ENCODE measurements at places on chromosomes 5 and 9.

DNA sequence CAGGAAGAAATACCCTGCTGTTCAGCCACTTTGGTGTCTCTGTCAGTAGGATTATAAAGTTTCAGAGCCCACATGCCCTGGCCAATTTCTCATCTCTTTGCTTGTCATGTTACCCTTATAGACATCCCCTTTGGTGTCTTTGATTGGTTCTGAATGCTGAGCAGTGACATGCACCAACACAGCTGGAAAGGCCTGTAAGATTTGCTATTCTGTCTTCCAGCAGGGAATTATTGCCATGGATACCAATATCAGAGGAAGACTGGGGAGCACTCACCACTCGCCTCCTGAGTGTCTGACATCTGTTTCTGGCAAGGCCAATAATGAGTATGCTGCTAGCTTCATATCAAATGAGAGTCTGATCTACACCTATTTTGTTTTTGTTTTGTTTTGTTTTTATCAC is 34.4 kb downstream of the RAB3C start:
- DNase-seq = no peak

GRCh38 chr9:130694205-130694604 is 625 bp downstream of the EXOSC2 start:
- no peak for DNase-seq

- DNase-seq = no peak
Observed at GRCh38 chr9:132041798-132042197, 37.9 kb downstream of the MED27 start.

DNA sequence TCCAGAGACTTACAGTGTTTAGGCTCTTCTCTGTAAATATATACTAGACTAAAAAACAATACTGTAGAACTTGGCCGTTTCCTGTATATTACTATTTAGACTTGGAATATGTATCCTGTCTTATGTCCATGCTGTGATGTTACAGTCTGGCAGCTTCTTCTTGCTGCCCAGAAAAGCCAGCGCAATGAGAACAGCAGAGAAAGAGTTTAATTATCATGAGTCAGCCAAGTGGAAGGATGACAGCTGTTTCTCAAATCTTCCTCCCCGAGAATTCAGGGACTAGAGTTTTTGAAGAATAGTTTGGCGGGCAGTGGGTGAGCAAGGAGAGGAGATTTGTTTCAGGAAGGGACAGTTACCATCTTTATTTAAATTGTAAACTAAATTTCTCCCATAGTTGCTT is 37.5 kb downstream of the NAA35 start:
- DNase-seq = no peak

DNA sequence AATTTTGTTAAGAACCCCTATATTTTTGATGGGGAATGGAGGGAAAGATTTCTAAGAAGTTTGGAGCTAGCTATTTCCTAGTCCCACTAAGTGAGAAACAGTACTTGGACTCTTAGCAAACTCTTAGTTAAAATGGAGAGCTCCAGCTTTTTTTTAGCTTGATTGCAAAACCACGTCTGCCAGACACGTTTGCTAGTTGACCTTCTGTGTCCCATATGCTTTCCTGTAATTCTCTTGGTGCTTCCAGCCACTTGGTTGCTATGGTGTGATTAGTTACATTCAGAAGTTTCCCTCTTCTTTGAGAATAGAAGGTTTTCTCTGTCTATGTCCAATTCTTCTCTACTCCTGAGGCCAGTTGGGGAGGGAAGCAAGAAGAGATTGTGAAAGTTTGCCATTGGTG is 417.0 kb upstream of the TLE4 start:
- DNase-seq = no peak

DNA sequence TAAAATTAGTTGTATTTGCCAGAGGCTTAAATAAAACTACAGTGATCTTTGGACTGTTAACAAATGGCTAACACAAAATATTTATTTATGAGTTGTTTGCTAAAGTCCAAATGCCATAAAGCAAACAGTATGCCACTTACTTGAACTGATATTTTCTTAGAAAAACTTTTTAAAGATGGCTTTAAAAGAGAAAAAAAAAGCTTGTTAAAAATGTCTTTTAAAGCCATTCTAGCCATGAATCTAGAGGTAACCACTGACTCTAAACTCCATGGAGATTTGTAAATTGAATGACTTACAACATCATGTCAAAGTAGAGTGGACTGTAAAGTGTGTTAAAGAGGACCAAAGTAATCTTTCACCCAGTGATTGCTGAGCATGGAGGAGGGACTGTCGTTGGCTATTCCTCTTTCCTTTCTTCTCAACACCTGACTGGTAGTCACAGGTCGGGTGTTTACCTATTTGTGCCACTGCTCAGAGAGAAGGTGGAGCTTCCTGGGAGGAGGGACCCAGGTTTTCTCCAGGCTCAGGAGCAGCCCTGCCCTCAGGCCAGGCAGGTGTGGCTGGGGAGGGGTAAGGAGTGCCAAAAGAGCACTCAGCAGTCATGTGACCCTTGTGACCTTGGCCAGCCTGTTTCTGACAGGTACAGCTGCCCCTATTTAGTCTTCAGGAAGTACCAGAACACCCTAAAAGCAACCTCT is 69.1 kb upstream of the TJP2 start:
- DNase-seq = no peak

GRCh38 chr5:85813146-85813545 is 804.6 kb upstream of the COX7C start:
- DNase-seq = no peak

DNA sequence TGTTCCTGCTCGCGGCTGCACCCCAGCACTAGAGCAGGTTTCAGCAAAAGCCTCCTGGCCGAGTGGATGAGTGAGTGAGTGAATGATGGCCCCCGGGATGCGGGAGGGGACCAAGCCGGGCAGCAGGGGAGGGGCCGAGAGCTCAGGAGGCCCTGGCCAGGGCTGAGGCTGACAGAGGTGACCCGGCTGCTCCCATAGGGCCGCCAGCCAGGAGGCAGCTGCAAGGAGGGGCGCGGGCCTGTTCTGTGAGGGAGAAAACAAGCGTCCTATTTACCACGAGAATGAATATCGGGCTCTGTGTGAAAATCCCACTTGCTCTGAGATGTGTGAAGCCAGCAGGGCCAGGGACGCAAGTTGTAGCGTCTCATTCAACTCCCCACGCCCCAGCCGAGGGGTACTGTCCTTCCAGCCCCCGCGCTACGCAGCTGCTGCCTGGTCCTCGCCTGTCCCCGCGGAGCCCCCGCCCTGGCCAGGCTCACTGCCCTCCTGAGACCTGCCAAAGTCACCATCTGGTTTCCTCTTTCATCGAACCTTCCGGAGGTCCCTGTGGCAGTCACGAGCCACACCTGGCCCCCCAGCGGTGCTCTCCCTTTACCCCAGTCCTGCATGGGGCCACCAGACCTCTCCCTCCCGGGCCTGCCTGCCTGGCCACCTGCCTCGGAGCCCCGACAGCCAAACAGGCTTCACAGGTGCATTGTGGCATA is 38.8 kb downstream of the RASGEF1C start:
- DNase-seq = no peak

- no peak for DNase-seq
Observed at GRCh38 chr9:135416664-135417290, 62.8 kb upstream of the PPP1R26 start.

Data from kidney epithelial cell (primary cell).